GM13977 (cell line): ENCODE measurements at places on chromosomes 2 and 18.

DNA sequence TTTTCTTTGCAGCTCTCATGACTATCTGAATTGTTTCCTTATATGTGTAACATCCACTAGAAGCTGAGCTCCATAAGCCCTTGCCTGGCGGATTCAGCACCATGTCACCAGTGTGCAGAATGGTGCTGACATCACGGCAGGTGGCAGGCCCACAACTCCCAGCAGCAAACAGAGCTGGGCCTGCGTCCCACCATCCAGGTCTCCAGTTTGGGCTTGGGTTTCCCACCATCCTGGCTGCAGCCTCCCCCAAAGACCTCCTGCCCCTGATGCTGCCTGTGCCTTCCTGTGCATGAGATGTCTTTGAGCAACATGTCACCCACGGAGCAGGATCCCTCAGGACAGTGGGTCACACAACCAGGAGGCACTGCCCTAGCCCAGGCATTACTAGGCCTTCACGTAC, 113.1 kb downstream of the TNS1 start:
- no peak for DNase-seq

DNA sequence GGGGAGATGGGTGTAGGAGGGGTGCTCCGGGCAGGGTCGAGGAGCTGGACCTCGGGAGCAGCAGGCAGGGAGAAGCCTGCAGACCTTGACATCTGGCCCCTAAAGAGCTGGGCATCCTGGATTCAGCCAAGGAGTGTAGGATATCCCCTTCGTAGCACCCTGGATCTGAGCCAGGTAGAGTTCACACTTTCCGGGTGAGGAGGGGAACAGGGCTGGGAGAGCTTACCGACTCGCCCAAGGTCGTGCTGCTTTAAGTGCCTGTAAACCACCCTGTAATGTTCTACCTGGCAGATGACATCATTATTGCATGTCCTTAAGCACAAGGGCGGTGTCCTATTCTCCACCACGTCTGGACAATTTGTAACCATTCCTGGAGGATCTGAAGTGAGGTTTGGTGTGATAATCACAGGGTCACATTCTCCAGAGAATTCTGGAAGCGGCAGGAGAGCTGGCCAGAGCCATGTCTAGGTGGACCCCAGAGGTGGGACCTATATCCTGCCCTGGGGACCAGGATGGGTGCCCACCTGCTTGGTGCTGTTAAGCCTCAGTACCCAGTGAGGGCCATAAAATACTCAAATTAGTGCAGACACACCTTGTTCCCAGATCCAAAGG, 14.6 kb downstream of the ITM2C start:
- no peak for DNase-seq

DNA sequence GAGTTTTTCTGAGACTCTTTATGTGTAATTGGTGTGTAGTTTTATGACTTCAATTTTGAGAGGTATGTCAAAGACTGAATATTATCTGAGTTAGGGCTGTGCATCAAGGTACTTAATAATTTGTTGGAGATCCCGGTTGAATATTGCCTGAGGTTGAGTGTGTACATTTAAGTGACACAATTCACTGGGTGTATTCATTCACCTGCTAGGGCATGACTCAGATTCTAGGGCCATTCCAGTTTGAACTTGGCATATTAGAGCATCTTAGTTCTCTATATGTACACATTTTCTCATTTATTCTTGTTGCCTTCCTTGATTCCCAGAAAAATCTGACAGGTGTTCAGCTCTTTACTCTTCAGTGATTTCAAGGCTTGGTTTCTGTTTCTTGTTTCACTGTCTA, 12.5 kb downstream of the MAP4K4 start:
- DNase-seq = no peak

DNA sequence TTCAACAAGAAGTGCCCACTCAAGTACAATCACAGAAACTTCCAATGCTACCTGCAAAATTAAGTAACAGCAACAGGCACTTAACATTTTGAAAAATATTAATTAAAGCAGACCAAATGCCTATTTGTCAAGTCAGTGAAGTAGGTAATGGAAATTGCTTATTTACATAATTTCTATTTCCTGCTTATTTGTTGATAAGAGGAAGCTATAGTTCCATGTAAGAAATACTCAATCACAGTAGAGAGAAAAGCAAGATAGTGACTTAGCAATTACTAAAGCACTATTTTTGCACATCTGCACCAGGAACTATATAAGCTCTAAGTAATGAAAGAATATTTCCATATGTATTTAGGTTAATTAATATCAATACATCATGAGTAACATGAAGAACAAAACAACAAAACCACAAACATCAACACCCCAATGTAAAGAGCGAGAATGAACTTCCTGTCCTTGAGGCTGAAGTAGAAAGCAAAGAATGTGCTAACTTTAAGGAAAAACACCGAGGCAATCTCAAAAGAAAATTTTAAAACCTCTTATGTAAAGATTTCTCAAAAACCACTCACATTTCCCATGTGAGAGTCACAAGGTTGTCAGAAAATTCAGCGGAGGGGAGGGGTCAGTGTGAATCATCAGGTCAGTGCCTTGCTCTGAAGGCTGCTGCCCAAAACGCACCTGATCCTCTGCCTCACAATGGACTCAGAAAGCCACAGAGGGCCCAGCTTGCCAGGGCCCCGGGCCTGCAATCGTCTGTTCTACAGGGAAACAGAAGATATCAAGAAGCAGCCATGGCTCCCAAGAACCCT, 12.5 kb downstream of the NPC1 start:
- no peak for DNase-seq

GRCh38 chr18:3153107-3153704, 66.6 kb downstream of the MYOM1 start:
- no peak for DNase-seq

DNA sequence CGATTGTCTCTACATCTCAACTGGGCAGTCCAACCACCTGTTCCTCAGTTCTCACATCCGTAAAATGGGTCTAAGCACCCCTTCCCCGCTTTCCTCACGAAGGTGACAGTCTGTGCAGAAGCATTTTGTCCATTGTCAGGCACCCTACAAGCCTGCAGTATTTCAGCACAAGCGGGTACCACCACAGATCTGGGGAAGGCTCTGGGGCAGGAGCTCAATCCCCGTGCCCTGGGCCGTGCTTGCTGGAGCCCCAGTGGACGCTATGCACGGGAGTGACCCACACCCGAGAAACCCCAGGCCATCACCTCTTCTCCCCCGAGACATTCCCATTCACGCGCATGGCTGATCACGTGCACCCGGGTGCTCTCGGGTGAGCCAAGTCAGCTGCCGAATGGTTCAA, 137.7 kb upstream of the PXDN start:
- no peak for DNase-seq

DNA sequence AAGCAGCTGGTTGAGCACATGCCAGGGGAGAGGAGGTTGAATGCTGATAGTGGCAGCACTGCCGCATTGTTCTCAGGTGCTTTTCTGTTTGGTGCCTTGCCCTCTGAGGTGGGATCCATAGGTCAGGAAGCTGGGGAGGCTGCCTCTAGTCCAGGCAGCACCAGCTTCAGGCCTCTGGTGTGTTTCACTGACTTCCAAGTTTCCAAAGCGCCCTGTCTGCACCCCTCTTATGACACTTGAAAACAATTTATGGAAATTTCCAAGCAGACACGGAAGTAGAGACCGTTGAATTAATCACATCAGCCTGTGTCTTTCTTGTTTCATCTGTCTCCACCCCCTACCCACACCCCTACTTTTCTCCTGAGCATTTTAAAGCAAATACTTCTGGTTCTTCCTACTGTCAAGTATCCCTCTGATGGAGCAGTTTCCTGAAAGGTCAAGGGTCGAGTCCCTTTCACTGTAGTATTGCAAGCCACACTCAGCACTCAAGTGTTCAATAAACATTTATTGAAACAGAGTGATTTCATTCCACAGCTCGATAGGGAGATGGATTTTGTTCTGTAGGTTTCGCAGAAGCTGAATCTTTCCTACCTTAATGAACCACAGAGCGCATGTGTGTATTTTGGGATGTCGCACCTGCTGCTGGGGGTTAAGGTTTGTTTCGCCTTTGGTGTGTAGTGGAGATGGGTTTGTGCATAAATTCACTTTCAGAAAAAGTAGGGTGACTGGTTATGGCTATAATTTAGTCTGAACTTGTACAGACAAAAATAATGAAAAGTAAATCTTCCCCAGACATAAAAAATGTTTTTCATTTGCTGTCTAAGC, 21.4 kb downstream of the DGKD start:
- DNase-seq = no peak

GRCh38 chr2:45918463-45919159, 267.1 kb downstream of the PRKCE start:
- no peak for DNase-seq

- DNase-seq = no peak
Measured at GRCh38 chr18:70195014-70195614, 10.4 kb downstream of the RTTN start.

- DNase-seq = peak; percentile 74
Measured at GRCh38 chr18:21997207-21998143, 171.9 kb upstream of the GATA6 start.

DNA sequence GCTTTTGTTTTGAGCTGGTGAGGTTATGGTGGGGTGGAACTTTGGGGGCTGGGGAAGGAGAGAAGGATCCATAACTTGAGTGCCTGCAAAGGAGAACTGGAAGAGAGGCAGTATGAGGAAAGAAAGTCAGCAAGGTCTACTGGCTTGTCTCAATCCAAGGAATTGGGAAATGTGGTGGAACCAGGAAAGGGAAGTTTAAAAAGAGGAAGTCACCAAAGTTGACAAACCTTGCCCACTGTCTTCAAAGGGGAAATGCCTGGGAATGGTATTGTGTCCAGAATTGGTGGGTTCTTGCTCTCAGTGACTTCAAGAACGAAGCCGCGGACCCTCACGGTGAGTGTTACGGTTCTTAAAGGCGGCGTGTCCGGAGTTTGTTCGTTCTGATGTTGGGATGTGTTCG, 304.1 kb upstream of the FAM98A start:
- no peak for DNase-seq

- no peak for DNase-seq
Measured at GRCh38 chr2:42567364-42567763, 1.1 kb upstream of the MTA3 start.

- no peak for DNase-seq
Measured at GRCh38 chr2:176753752-176754474, 458.7 kb upstream of the HNRNPA3 start.

DNA sequence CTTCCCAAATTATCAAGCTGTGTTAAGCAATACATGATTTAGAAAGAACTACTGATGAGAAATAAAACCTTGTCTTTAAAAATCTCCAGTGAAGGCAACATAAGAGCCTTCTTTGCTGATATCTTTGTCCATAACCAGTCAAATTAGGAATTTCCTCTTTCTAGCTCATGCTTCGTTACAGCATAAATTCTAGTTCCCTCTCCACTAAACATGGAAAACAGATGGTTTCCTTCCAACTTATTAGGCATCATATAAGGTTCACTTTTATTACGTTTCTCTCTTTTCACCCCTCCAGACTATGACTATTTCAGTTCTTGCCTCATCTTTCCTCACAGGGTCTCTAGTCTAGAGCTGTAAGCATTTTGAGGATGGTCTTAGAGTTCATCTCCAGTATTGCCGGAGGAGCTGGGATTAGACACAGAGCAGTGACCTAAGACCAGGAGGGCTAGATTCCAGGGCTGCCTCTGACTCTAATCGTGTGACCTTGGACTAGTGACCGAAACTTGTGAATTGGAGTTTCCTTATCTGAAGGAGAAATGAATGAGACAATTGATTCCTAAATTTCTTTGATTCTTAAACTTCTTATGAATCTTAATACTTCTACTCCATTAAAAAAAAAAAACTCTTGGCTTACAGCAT, 195.5 kb upstream of the APCDD1 start:
- no peak for DNase-seq
